ENCODE measurements at places on chromosomes 11 and 22. TPM values are rescaled to one million over a fixed set of nuclear protein-coding genes. Genes with fewer than 3 reads are reported as not detected.
A peak's percentile ranks its signal among the peaks of the same experiment; 100 is the strongest.

The C22orf15 gene
- total RNA-seq: 0.62 TPM

DNA sequence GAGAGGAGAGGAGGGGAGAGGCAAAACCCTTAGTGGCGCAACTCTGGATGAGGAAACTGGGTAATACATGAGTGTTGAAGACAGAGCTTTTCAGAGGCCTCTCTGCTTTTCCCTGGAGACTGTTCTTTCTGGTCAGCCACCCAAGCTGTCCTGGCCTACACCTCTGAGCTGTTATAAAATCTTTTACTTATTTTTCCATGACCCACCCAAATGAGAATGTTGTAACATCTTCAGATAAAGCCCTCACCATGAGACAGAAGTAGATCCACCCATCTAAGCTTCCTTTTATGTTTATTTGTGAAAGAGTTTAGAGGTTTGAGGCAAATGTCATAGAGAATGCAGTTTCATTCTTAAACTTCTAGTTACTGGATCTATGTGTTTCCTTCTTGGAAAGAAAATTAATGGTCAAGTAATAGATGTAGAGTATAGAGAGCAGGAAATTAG lies 20.3 kb upstream of the APLP2 start:
- H3K27me3 ChIP-seq: peaks cover 3% of the 10 kb centered on the region
- H3K4me3 ChIP-seq: no peak overlapping the region
- H3K4me1 ChIP-seq: peaks cover 33% of the 10 kb centered on the region
- DNase-seq: no peak

DNA sequence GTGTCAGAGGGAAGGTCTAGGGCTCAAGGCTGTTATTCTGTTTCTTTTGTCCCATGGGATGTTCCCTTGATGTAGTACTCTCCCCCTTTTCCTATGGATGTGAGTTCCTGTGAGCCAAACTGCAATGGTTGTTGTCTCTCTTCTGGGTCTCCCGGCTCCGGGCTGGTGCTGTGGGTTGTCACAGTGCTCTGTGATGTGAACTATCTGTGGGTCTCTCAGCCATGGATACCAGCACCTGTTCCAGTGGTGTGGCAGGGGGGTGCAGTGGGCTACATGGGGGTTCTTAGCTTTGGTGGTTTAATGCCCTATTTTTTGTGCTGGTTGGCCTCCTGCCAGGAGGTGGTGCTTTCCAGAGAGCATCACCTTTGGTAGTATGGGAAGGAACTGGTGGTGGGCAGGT lies 941.1 kb downstream of the KCNA4 start:
- H3K4me3 ChIP-seq: no peak overlapping the region
- H3K27ac ChIP-seq: no peak overlapping the region
- no peak for DNase-seq
- peaks cover 49% of the 10 kb centered on the region for H3K36me3 ChIP-seq

The SPTBN2 gene
- total RNA-seq: 0.13 TPM

- no peak for DNase-seq
- H3K36me3 ChIP-seq: no peaks in the 10 kb centered on the region
- no peak overlapping the region for H3K27ac ChIP-seq
- H3K27me3 ChIP-seq: peaks cover 2% of the 10 kb centered on the region
- H3K4me1 ChIP-seq: no peaks in the 10 kb centered on the region
Observed at GRCh38 chr22:46665151-46665695, 45.0 kb downstream of the GRAMD4 start.

DNA sequence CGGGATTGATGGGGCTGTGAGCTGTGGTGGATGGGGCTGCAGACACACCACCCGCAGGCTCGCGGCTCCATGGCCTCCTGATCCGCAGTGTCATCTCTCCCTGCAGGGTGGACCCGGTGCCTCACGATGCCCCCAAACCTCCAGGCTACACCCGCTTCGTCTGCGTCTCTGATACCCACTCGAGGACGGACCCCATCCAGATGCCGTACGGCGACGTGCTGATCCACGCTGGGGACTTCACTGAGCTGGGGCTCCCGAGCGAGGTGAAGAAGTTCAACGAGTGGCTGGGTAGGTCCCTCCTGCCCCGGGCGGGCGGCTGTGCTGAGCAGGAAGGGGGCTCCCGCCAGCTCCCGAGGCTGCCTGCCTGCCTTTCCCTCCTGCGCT lies 23.1 kb downstream of the MPPED1 start:
- no peak overlapping the region for H3K27ac ChIP-seq
- no peaks in the 10 kb centered on the region for H3K4me1 ChIP-seq
- no peak overlapping the region for H3K4me3 ChIP-seq
- peaks cover 10% of the 10 kb centered on the region for H3K27me3 ChIP-seq
- no peak for DNase-seq
- no peaks in the 10 kb centered on the region for H3K36me3 ChIP-seq

GRCh38 chr11:133081020-133081419 lies 451.3 kb downstream of the OPCML start:
- H3K36me3 ChIP-seq: no peaks in the 10 kb centered on the region
- no peak for DNase-seq
- H3K4me1 ChIP-seq: no peaks in the 10 kb centered on the region
- H3K4me3 ChIP-seq: no peak overlapping the region

The GDPD5 gene
- 5.7 TPM for total RNA-seq

The GDPD4 gene
- total RNA-seq: not detected

The PHOX2A gene
- not detected for total RNA-seq

DNA sequence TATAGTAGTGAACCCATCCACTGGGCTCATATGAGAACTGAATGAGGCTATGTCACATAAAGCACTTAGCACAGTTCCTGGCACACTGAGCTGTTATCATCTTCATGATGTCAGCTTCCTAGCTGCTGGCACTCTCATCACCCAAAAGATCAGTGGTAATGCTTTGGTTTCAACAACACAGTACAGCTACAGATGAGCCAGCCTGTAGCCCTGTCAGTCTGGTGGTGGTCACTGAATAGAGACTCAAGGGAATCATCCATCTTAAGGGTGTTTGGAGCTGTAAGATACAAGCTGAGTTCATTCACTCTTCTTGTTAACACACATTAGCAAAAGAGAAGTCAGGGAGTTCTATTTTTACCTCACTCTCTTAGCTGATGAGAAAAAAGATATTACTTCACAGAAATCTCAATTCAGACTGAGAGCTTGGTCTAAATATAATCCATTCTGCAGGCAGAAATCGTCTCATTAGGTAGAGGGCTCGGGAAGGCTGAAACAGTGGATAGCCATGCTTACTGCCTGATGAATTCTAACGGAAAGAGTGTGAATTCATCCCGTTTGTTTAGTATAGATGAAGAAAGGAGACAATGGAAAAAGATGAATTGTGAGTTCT lies 6.3 kb upstream of the SLC1A2 start:
- H3K27me3 ChIP-seq: peaks cover 1% of the 10 kb centered on the region
- H3K27ac ChIP-seq: peak overlapping the region; percentile 73
- H3K4me1 ChIP-seq: peaks cover 63% of the 10 kb centered on the region

The C11orf65 gene
- not detected for total RNA-seq

The CRYBB2 gene
- total RNA-seq: not detected

GRCh38 chr11:67397536-67397935 lies 4.1 kb downstream of the PPP1CA start:
- H3K36me3 ChIP-seq: peaks cover 7% of the 10 kb centered on the region
- no peaks in the 10 kb centered on the region for H3K27me3 ChIP-seq

The GAS2 gene
- 0.62 TPM for total RNA-seq

The ART5 gene
- not detected for total RNA-seq

DNA sequence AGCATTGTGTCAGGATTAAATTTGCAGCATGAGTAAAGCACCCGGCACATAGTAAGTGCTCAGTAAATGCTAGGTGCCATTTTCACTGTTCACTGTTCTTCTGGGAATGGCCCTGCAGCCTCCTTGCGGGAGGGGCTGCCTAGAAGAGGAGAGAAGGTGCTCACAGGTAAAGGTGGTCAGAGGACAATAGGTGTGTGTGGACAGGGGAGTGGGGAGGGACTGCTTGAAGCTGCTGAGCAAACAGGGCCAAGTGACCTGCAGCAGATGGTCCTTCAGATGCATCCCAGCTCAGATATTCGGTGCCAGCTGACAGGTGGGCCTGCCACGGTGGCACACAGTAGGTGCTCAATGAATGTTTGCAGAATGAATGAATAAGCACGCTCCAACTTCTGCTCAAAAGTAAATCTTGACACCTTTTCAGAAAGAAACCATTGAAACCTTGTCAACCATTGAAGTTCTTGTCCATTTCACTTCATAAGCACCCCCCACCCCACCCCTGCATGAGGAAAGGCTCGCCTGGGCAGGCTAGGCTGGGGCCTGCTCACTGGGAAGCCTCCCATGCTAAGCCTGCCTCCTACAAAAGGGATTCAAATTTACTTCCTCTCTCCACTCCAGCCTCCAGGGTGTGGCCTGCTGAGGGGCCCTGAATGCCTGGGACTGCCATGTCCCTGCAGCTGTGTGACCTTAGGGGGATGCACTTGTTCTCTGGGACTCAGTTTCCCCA lies 1.6 kb downstream of the KIAA0930 start:
- peaks cover 21% of the 10 kb centered on the region for H3K4me1 ChIP-seq
- no peak for DNase-seq

GRCh38 chr11:5242208-5242607 lies 7.4 kb downstream of the HBG1 start:
- peaks cover 26% of the 10 kb centered on the region for H3K4me1 ChIP-seq
- H3K36me3 ChIP-seq: no peaks in the 10 kb centered on the region
- no peak overlapping the region for H3K27ac ChIP-seq
- no peak overlapping the region for H3K4me3 ChIP-seq

The KRTAP5-2 gene
- not detected for total RNA-seq

GRCh38 chr11:93545566-93545965 lies 2.4 kb upstream of the SMCO4 start:
- peaks cover 22% of the 10 kb centered on the region for H3K4me1 ChIP-seq
- peaks cover 28% of the 10 kb centered on the region for H3K27me3 ChIP-seq
- H3K27ac ChIP-seq: no peak overlapping the region
- no peaks in the 10 kb centered on the region for H3K36me3 ChIP-seq

The SAA1 gene
- total RNA-seq: not detected

GRCh38 chr11:334264-334994 lies 13.8 kb upstream of the IFITM3 start:
- peaks cover 14% of the 10 kb centered on the region for H3K4me1 ChIP-seq
- H3K36me3 ChIP-seq: no peaks in the 10 kb centered on the region
- no peak for DNase-seq
- H3K4me3 ChIP-seq: no peak overlapping the region
- H3K27me3 ChIP-seq: peaks cover 2% of the 10 kb centered on the region
- no peak overlapping the region for H3K27ac ChIP-seq

The UBQLNL gene
- not detected for total RNA-seq

The ADM gene
- 226 TPM for total RNA-seq

The TMEM86A gene
- 0.25 TPM for total RNA-seq

The KREMEN1 gene
- 0.61 TPM for total RNA-seq

GRCh38 chr11:68948496-68948895 lies 32.3 kb downstream of the MRGPRD start:
- H3K4me1 ChIP-seq: peaks cover 21% of the 10 kb centered on the region
- H3K27me3 ChIP-seq: peaks cover 2% of the 10 kb centered on the region
- DNase-seq: no peak

GRCh38 chr22:48169227-48169626 lies 1406.8 kb downstream of the TBC1D22A start:
- H3K36me3 ChIP-seq: peaks cover 6% of the 10 kb centered on the region
- H3K4me1 ChIP-seq: no peaks in the 10 kb centered on the region
- H3K27me3 ChIP-seq: no peaks in the 10 kb centered on the region
- H3K4me3 ChIP-seq: no peak overlapping the region

- peaks cover 16% of the 10 kb centered on the region for H3K27me3 ChIP-seq
- peaks cover 24% of the 10 kb centered on the region for H3K4me1 ChIP-seq
- H3K27ac ChIP-seq: no peak overlapping the region
- no peak overlapping the region for H3K4me3 ChIP-seq
Observed at GRCh38 chr22:26417406-26417805, 11.7 kb upstream of the ASPHD2 start.

The CHADL gene
- 0.13 TPM for total RNA-seq

- H3K4me1 ChIP-seq: no peaks in the 10 kb centered on the region
- no peak overlapping the region for H3K4me3 ChIP-seq
- no peak overlapping the region for H3K27ac ChIP-seq
- peaks cover 30% of the 10 kb centered on the region for H3K27me3 ChIP-seq
Observed at GRCh38 chr11:119830400-119830799, 101.4 kb upstream of the NECTIN1 start.

Measured in HFFc6 (cell line).